Lung (tissue), 17 donors: ENCODE measurements at places on chromosomes 1 and 21.
A peak's percentile ranks its signal among the peaks of the same experiment; 100 is the strongest.

DNA sequence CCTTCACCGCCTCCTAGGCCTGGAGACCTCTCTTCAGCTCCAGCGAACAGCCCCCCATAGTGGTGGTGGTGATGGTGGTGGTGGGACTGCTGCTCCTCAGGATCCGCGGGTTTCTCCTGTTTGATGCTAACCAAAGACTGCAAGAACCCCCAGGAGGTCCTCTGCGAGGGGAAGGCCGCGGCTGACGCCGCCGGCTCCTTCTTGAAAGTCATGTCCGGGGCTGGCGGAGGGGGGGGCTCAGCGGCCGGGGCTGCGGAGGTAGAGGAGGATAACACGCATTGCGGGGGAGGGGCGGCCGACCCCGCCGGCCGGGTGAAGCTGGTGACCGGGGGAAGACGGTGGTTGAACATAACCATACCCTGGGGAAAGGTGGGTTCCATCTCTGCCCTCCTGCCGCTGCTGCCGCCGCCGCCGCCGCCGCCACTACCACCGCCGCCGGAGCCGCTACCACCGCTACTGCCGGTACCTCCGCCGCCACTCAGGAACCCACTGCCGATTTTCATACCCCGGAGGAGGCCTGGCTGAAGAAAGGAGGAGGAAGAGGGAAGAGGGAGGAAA, 554 bp downstream of the ZNF281 start:
- peak overlapping the region; percentile 97 for H3K4me3 ChIP-seq
- peak overlapping the region; percentile 93 for H3K27ac ChIP-seq
- peak; percentile 31 for DNase-seq
- peaks cover 2% of the 10 kb centered on the region for H3K27me3 ChIP-seq
- peaks cover 2% of the 10 kb centered on the region for H3K36me3 ChIP-seq

DNA sequence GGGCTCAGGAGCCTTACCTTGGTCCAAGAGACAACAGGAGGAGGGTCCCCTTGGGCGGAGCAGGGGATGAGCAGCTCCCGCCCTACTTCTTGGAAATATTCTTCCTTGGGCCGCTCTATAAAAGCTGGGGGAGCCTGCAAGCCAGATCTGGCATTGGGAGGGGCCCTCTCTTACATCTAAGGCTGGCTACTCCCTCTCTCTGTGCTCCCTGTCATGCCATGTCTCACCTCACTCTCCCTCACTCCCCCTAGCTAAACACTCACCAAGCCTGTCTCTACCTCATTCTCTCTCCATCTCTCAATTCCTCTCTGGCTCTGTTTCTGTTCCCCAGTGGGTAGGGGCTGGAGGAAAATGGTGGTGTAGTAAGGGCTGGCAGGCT, 6.5 kb upstream of the TAGLN2 start:
- no peak for DNase-seq
- H3K4me3 ChIP-seq, result no peak overlapping the region
- no peak overlapping the region for H3K27ac ChIP-seq
- H3K4me1 ChIP-seq, result peaks cover 5% of the 10 kb centered on the region
- no peaks in the 10 kb centered on the region for H3K36me3 ChIP-seq
- H3K27me3 ChIP-seq, result no peaks in the 10 kb centered on the region

- no peak overlapping the region for H3K27ac ChIP-seq
- no peak overlapping the region for H3K4me3 ChIP-seq
Measured at GRCh38 chr1:37764414-37764825, 500 bp downstream of the EPHA10 start.

DNA sequence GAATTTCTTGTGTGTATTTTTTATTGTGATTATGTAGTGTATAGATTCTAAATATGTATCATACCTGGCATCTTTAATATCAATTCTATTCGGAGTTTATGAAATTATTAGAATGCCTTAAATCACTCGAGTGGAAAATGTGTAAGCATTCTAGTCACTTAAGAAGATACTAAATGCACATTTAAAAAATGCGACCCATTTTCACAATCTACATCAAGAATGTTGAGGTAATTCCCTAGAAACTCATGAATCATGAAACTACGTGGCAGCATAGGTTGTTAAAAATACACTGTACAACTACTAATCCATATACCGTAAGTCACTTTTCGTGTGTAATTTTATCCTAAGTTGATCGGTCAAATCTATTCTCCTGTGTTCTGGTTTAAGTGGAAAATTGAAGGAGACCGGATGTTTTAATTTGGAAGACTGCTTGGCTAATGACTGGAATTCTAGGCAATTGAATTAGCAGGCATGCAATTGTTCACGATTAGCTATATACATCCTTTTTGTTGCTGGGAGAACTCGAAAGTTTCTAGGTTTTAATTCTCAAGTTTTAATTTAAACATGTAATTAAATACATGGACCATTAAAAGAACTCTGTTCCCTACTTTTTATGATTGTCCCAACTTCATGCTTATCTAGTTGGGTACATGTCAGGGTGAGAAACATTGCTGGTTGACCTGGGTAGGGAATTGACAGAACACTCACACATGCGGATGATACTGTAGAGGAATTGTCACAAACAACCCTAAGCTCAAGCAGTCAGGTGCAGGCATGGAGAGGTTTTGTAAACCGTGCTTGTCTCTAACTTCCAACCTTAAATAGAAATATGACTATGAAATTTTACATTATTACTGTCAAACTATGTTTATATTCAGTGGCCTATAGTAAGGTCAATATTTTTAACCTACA, 6.6 kb downstream of the ZBTB18 start:
- peaks cover 10% of the 10 kb centered on the region for H3K36me3 ChIP-seq
- no peak overlapping the region for H3K4me3 ChIP-seq
- no peak for DNase-seq
- no peaks in the 10 kb centered on the region for H3K27me3 ChIP-seq

- peaks cover 2% of the 10 kb centered on the region for H3K36me3 ChIP-seq
- H3K4me3 ChIP-seq, result no peak overlapping the region
- H3K27ac ChIP-seq, result no peak overlapping the region
- no peaks in the 10 kb centered on the region for H3K4me1 ChIP-seq
- no peaks in the 10 kb centered on the region for H3K27me3 ChIP-seq
- no peak for DNase-seq
Measured at GRCh38 chr1:198258491-198258890, 101.7 kb downstream of the NEK7 start.

GRCh38 chr1:54996869-54997710, 1.6 kb upstream of the BSND start:
- no peak for DNase-seq
- H3K27me3 ChIP-seq, result peaks cover 4% of the 10 kb centered on the region
- H3K4me1 ChIP-seq, result no peaks in the 10 kb centered on the region
- H3K36me3 ChIP-seq, result no peaks in the 10 kb centered on the region

DNA sequence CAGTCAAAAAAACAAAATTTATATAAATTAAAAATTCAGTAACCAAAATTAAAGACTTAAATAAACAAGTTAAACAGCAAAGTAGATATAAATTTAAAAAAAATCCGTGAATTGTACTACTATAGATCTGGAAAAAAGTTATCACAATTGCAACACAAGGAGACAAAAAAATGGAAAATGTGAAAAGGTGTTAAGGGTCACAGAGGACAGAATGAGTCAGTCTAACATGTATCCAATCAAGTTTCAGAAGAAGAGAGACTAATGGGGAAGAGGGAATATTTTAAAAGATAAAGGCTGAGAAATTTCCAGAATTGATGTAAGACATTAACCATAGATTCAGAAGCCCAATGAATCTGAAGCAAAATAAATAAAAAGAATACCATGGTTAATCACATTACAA, 46.0 kb downstream of the USP24 start:
- no peak overlapping the region for H3K27ac ChIP-seq
- H3K4me3 ChIP-seq, result no peak overlapping the region
- DNase-seq, result no peak
- peaks cover 2% of the 10 kb centered on the region for H3K36me3 ChIP-seq
- no peaks in the 10 kb centered on the region for H3K27me3 ChIP-seq

DNA sequence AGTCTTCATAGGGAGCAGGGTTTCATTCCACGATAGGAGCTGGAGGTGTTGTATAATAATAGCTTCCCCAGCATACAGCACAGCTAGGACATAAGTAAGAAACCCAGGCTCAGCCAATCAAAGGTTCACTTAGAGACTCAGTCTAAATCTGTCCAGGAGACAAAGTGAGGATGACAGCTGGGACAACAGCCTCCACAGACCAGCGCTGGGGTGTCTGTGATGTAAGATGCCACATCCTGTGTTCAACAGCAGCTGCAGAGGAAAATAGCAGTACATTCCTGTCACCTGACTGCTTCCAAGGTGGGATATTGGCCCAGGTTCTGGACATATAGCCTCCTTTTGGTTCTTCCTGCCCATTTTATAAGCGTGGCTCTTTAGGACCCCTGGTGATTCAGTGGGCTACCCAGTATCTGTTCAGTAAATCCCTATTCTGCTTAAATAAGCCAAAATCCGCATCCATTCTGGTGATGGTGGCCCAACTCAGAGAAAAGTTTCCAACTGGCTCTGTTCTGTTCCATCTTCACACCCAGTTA, 176.8 kb upstream of the SYT6 start:
- no peaks in the 10 kb centered on the region for H3K36me3 ChIP-seq
- H3K4me3 ChIP-seq, result no peak overlapping the region
- H3K4me1 ChIP-seq, result no peaks in the 10 kb centered on the region

GRCh38 chr1:218705911-218706893, 361.1 kb downstream of the TGFB2 start:
- H3K27ac ChIP-seq, result no peak overlapping the region
- no peaks in the 10 kb centered on the region for H3K36me3 ChIP-seq
- H3K27me3 ChIP-seq, result no peaks in the 10 kb centered on the region
- no peak overlapping the region for H3K4me3 ChIP-seq
- peaks cover 17% of the 10 kb centered on the region for H3K4me1 ChIP-seq

- H3K36me3 ChIP-seq, result no peaks in the 10 kb centered on the region
- H3K4me3 ChIP-seq, result no peak overlapping the region
- peaks cover 5% of the 10 kb centered on the region for H3K27me3 ChIP-seq
Measured at GRCh38 chr1:13582713-13583443, 754 bp upstream of the PDPN start.

DNA sequence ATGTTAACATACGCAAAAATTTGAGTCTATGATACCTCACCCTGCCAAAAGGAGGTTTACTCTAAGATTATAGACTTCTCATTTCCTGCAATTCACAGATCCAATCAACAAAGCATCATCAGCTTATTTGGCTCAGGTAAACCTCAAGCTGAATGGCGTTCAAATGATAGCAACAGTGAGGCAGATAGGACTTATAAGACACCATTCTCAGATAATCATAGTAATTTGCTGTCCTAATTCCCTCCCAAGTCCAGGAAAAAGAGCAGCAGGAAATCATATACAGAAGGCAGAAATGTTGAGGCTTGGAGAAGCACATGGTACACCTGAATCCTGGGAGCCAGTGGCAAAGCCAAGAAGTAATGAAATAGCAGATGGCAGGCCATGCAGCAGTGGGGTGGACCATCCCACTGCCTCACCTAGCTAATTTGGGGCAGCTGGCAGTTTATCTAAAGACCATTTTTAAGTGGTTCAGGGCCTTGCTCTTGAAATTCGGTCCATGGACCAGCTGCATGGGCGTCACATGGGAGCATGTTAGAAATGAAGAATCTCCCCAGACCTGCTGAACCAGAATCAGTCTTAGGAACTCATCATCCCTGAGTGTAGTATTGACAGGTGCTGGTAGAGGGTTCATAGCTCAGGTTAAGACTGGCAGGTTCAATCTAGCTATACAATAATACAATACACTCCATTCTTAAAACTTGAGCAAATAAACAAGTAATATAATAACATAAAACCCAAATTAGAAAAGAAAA, 57.7 kb downstream of the ASTN1 start:
- no peak for DNase-seq
- H3K4me1 ChIP-seq, result no peaks in the 10 kb centered on the region
- no peaks in the 10 kb centered on the region for H3K27me3 ChIP-seq
- no peak overlapping the region for H3K27ac ChIP-seq
- H3K4me3 ChIP-seq, result no peak overlapping the region
- no peaks in the 10 kb centered on the region for H3K36me3 ChIP-seq
